ENCODE measurements at places on chromosomes 6 and 20.

DNA sequence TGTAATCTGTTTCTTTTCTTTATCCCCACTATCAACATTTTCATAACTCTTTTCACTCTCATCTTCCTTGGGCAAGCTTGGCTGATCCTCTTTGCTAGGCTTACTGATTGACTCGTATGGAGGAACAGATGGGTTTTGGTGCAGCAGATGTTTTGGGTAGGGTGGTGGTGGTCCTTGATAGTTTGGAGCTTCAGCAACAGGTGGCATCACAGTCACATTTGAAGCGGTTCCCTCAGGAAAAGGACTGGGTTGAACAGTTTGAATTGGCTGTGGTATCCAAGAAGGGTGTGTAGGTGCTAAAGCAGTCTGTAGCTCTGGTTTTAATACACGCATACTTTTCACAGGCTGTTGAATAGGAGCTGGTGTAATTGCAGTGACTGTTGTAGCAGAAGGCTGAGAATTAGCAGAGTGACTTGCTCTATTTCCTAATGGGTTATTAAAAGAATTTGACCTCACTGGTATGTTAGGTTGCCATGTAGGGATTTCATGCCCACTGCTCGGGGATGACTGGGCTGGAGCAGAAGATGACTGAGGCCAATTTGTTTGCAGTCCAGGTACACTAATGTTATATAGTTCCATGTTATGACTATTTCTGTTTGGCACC lies 34.5 kb downstream of the LATS1 start:
- DNase-seq = no peak

DNA sequence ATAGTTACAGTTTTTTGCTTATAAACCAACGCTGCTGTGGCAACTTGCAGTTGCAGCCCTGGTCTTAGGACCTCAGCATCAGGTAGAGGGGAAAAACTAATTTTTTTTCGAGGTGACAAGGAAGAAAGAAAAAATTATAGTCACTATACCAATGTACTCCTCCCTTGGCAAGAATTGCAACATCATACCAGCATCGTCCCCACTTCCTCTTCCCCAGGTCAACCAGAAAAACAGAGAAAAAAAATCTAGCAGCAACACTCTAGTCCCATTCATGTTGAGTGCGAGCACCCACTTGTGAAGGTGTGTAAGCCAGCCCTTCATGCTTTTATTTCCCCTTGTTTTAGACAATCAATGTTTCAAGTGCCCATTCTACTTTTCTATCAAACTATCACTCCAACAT lies 13.1 kb upstream of the DCBLD1 start:
- no peak for DNase-seq

DNA sequence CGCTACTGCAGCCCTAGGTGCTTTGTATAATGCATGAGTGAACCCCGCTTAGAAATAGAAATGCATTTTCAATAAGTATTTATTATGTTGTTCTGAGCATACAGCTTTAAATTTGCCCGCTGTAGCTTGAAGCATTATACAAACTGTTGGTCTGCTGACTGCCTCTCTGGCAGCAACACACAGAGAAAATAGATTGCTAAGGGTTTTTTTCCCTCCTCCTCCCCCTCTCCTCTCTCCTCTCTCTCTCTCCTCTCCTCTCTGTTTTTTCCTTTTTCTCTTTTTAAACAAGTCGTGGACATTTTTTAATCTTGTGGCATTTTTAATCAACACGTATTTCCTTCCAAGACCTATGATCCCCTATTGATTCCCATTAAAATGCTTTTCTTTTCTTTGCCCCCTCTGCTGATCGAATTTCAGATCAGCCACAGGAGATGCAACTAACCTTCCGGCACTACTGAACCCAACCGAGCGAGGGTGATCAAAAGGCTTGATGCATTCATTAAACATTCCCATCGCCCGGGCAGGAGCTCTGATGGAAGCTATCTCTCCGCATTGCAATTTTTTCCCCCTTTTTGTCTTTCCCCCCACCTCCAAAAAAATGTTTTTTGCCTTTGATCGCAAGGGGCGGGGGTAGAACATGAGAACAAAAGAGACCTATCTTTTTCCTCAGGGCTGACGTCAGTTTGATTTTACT lies 90.7 kb upstream of the ARID1B start:
- peak; percentile 50 for DNase-seq

DNA sequence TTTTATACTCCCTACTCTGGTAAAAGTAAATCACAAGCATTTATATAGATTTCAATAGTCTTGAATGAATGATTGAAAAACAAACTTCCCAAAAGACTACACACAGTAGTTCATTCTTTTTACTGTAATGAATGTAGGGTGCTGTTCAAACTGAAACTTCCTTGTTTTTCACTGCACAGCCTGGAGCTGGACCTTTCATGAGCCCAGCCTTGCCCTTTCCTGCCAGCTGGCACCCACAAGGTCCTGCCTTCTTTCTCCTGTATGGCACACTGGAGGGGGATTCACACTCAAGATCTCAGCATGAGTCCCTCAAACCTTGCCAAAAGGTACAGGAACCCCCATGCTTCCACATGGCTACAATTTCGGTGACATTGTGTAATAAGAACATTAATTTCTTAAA lies 50.9 kb downstream of the COL12A1 start:
- no peak for DNase-seq

DNA sequence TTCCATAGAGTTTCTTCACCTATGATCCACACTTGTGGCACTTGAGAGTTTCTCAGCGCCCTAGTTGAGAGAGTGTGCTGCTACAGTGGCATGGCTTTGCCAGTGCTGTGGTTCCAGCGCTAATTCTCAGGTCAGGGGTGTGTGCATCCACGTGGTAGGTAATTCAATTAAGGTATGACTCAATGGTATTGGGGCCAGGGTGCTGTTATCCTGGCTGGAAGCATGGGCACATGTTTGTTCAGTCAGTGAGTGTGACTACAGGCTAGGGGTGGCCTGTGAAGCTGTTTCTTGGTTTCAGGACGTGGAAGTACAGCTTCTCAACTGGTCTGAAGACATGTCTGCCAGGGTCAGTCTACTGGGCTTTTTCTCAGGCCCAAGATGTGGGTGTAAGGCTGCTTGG lies 3.0 kb upstream of the SEMG2 start:
- no peak for DNase-seq

DNA sequence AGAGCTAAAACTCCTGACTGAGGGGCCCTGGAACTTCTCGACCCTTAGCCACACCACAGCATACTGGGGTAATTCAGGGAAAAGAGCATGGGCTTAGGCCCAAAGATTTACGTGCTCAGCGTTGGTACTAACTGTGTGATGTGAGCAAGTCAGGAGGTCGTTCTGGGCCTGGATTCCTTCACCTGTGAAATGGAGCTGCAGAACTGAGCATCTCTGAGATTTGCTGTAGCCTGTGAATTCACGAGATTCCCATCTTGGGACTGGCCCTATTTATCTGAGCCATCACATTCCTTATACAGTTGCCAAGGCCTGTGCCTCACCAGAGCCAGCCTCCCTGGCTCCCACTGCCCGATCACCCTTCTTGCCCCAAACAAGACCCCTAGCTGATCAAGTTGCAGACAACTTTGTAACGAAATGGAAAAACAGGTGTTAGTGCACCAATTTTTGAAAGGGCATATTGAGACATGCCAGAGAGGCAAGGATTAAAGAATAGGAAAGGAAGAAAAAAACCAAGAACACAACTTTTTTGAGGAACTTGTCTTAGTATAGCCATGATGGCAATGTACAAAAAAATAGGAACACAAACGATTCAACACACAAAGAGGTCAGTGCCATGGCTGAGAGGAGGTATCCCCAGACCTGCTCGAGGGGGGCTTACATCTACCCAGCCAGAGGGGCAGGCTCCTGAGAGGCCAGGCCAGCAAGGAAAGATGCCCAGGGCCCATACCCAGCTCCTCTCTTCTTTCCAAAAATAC lies 323.0 kb upstream of the JARID2 start:
- no peak for DNase-seq

- no peak for DNase-seq
Measured at GRCh38 chr6:41785254-41785653, 2.2 kb upstream of the TOMM6 start.

DNA sequence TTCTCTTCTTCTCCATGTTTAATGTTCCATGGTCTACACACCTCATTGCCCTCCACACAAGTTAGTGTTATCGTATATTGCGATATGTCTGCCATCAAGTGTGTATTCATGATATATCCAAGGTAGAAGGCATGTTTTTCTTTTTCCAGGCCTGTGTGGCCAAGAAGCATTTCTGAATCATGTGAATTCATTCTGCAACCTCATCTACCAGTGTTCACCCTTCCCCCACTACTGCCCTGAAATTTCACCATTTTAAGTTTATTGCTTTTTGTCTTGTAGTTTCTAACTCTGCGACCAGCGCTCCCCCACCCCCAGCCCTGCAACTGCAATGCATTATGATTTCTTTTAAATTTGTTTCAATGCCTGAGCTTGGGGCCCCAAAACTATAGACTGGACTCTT lies 618.0 kb upstream of the FLRT3 start:
- DNase-seq = no peak

- no peak for DNase-seq
Measured at GRCh38 chr6:9307786-9308185, 872.4 kb upstream of the SLC35B3 start.

GRCh38 chr6:37298958-37299357 lies 41.0 kb upstream of the TMEM217 start:
- no peak for DNase-seq

- DNase-seq = peak; percentile 26
Measured at GRCh38 chr6:134174672-134175531, 122.5 kb upstream of the SLC2A12 start.

- DNase-seq = no peak
Measured at GRCh38 chr6:154363821-154364220, 7.2 kb upstream of the IPCEF1 start.

DNA sequence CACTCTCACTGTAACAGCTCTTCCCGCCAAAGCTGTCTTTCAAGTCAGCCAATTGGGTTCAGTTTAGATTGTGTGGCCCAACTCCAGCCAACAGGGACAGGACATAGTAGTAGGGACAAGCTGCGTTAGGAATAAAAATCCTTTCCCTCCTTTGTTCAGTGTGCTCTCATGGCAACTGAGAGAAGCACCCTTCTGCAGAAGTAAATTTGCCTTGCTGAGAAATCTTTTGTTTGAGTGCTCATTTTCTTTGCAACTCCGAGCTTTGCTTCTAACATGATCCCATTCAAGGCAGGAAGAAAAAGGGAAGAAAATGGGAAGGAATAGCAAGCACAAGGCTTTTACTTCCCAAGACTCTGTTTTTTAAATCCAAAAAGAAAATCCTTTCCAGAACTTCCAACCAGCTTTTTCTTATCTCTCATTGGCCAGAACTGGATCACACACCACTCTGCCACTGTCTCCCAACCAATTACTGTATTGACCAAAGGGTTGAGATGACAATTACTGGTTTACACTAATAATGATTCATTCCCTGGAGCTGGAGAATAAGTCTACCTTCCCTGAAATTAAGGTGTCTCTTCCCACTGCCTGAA lies 52.7 kb downstream of the STX11 start:
- no peak for DNase-seq

DNA sequence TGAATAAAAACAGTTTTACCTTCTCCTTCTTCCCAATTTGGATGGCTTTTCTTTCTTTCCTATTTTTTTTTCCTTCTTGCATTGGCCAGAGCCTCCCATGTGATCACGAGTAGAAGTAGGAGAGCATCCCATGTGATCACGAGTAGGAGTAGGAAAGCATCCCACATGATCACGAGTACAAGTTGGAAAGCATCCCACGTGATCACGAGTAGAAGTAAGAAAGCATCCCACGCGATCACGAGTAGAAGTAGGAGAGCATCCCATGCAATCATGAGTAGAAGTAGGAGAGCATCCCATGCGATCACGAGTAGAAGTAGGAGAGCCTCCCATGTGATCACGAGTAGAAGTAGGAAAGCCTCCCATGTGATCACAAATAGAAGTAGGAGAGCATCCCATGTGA lies 218.6 kb downstream of the DLL1 start:
- DNase-seq = no peak

- DNase-seq = no peak
Measured at GRCh38 chr20:37223053-37223452, 38.6 kb downstream of the GHRH start.
